ENCODE measurements at places on chromosomes 13 and 19.

GRCh38 chr13:58587183-58587582, 955.6 kb downstream of the PCDH17 start:
- DNase-seq, result no peak

DNA sequence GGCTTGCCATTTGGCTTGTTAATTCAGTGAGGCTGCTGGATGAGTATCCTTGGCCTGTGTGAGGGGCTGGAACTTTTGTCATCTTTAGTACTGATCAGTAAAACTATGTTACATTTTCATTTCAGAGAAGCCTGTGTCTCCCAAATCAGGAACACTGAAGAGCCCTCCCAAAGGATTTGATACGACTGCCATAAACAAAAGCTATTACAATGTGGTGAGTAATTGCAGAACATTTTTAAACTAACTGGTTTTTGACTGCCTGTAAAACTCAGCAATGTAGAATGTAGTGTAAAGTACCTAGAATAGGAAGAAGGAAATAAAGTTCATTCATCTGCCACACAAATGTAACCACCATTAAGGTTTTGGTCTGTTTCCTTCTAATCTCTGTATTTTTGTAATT, 87.4 kb upstream of the TEX29 start:
- DNase-seq, result no peak

DNA sequence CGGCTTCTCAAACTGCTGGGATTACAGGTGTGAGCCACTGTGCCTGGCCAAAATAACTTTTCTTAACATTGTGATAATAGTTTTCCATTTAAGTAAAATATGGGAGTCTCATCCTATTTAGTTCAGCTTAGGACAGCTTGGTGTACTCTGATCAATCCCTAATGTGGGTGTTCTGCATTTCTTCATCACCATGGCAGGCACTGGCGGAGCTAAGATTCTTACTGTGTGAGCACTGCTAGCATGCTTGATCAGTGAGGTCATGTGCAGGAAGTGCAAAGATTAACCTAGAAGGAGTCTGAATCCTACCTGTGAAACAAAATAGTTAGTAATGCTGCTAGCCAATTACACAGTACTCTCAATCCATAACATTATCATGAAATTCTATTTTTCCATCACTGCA, 1684.2 kb upstream of the SLC10A2 start:
- DNase-seq, result peak; percentile 23

- no peak for DNase-seq
Measured at GRCh38 chr13:39051157-39051556, 12.9 kb downstream of the NHLRC3 start.

- no peak for DNase-seq
Measured at GRCh38 chr13:90640976-90641375, 706.5 kb upstream of the MIR17HG start.

DNA sequence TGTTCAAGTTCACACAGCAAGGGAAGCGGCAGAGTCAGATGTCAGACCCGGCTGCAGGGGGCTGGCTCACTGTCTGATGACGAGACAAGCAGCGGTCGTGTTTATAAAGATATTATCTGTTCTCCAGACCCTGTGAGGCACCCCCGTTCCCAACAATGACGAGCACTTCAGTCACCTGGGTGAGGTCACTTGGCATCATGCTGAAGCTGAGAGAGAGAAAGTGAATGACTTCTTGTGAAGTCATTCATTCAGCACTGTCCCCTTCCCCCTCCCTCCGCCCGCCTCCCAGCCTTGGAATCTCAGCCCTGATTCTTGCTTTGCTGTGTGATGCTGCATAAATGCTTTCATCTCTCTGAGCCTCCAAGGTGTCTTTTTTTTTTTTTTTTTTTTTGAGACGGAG, 4.9 kb upstream of the LYPD3 start:
- no peak for DNase-seq

- DNase-seq, result no peak
Measured at GRCh38 chr13:30744681-30745077, 9.3 kb downstream of the ALOX5AP start.

DNA sequence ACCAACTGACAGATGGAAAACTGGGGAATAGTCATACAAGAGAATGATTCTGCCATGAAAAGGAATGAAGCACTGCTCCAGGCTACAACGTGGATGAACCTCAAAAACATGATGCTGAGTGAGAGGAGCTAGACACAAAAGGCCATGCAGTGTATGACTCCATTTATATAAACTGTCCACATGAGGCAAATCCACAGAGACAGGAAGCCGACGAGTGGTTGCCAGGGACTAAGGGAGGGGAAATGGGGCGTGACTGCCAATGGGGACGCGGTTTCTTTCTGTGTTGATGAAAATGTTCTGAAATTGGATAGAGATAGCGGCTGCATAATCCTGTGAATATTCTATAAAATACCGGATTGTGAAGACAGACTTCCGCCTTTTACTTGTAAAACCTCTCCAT, 10.2 kb downstream of the SMIM7 start:
- no peak for DNase-seq

DNA sequence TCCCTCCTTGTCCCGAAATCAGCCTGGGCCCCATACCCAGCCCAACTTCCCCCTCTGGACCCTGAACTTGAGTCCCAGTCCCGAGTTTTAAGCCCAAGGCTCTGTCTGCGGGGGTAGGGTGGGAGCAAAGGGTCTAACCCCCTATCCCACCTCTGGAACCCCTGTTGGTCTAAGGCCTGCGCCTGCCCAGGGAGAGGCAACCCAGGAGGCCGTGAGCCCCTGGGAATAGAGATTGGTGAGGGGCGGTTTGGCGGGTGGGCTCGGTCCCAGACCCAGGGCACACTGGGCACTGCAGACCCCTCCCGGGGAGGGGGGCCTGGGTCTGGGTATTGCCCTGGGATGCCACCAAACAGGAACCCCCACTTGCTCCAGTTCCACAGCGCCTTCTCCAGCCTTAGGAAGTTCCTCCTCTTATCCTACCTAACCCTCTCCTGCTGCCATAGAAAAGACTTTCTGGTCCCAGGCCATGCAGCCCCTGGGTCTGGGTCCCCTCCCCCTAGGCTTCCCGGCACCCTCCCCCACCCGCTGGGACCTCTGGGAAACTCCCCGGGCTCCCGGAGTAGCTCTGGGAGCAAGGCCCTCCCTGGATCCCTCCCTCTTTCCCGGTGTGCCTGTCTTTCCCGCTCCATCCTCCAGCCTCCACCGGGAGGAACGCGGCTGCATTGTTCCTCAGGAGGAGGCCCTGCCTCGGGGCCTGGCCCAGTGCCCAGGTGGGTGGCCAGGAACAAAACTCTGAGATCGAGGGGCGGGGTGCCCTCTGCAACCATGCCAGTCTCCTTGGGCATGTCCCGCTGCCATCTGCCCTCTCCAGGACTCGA, 33.6 kb upstream of the NANOS3 start:
- DNase-seq, result peak; percentile 58

DNA sequence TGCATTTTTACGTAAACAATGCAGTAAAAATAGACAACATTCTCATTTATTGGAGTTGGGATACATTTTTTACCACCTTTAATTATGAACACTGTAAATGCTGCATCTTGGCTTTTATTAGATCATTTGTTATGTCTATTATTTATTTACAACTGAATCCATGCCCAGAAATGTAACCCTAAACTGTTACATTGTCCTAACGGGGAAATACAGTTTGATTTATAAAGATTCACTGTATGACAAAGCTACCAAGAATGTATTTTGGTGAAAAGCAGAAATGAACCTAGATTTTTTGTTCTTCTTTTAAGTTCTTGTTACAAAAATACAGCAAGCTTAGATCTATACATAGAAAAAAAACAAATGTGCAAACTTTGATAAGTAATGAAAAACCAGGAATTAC, 1.1 kb downstream of the METTL21C start:
- DNase-seq, result no peak

DNA sequence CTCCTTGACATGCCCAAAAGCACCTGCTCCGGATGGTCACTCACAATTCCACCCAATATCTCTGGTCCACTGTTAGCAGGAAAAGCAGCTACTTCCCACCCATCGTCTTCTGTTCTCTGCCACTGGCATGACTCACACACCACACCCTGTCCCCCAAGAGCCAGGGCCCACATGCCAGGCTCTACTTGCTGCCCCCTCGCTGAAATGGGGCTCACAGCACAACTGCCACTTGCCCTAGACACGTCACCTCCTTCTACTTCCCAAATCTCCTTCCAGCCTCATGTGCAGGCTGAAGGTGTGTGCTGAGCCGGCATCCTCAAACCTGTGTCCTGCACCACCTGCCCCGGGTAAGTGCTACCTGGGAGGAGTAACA, 65.0 kb downstream of the TBC1D4 start:
- DNase-seq, result no peak

DNA sequence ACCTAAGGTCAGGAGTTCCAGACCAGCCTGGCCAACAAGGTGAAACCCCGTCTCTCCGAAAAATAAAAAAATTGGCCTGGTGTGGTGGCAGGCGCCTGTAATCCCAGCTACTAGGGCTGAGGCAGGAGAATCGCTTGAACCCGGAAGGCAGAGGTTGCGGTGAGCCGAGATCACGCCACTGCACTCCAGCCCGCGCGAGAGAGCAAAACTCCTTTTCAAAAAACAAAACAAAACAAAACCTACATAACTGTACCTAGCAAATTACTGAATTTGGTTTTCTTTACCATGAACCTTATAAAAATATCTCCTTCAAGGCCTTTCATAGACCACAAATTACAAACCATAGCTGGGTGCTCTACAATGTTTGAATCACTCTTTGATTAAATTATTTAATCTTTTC, 760 bp downstream of the ZNF91 start:
- DNase-seq, result no peak

GRCh38 chr13:38366954-38367645, 17.4 kb downstream of the UFM1 start:
- no peak for DNase-seq

DNA sequence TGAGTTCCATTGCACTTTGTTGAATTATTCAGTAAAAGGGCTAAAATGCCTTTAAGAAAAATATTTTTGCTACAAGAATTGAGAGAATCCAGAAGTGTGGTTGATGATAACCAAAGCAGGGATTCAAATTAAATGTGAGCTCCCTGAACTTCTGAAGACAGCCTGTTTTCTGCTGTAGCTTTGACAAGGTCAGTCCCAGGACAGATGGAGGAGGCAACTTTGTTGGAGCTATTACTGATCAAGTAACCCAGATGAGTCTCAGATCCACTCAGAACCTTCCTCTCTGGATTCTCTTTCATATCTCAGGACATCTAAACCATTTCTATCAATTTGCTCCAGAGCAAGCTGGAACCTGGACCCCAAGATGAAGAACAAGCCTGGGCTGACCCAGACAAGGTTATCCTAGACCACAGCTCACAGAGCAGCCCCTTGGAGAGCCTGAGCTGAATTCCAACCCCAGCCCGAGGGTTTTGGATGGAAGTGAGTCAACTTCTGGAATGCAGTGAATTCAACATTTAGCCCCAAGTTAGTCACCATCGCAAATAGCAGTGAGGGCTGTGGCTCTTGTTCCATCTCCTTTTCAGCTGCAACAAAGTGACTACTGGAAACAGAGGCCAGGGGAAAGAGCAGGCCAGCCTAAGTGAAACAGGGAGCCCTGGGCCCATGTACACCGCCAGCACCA, 137.8 kb upstream of the TSC22D1 start:
- peak; percentile 64 for DNase-seq
